Breast epithelium (tissue), 4 donors: ENCODE measurements at places on chromosomes 7 and 10. TPM values are rescaled to one million over a fixed set of nuclear protein-coding genes. Genes with fewer than 3 reads are reported as not detected.

Gene AKR1D1
- 0.59 TPM for total RNA-seq

GRCh38 chr7:115827305-115828045 lies 203.1 kb downstream of the TFEC start:
- no peak for DNase-seq

Gene GDF2
- total RNA-seq: not detected

Gene EVX1
- total RNA-seq: not detected

Gene CHST15
- 56.4 TPM for total RNA-seq

- DNase-seq: no peak
Measured at GRCh38 chr10:8577686-8578085, 523.2 kb downstream of the GATA3 start.

DNA sequence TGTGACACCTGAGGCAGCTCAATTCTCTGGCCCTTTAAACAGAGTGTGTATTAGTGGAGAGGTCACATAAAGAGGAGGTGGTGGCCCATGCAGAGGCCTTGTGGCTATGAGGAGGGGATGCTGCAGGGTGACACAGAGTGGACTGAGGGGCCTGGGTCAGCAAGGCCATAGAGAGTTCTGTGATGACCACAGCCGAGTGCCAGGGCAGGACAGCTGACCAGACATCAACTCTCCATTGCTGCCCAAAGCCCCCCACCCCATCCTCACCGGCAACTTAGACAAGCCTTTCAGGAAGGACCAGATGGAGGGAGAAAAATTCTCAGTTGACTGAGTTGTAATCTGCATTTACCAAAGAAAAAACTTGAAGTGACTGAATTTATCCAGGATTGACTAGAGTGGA lies 378.1 kb downstream of the RPS24 start:
- DNase-seq: no peak

Gene CPEB3
- total RNA-seq: 5.2 TPM

- no peak for DNase-seq
Measured at GRCh38 chr7:46174196-46174580, 253.1 kb upstream of the IGFBP3 start.

DNA sequence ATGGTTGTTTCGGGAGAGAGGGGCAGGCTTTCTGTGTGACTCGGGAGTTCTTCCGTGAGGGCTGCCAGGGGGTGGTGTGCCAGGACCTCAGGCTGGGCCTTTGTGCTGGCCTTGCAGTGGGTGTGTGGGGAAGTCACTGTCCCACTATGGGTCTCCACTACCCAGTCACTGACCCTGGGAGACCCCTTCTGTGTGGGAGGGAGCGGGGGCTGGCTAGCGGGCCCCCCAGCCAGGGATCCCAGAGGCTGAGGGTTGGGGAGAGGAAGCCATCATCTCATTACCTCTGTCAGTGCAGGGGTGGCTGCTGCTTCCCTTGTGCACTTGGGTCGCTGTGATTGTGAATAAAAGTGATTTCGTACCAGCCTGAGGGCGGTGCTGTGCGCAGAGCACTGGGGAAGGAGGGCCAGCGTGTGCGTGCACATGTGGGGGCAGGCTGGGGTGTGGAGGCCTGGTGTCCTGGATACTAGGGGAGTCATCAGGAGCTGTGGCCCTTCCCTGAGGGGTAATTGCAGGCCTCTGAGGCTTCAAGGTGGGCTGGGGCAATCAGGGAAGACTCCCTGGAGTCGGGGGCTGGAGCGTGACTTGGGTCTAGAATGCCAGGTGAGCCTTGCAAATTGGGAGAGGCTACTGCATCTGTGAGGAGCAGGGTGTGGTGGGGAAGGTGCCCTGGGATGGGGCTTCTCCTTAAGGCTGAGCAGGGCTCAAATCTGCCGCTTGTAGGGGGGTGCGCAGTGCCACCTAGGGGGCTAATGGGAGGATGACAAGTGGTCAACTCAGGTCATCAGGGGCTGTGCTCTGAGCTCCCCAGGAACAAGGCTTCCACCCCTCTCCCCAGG lies 98.9 kb downstream of the NEURL1 start:
- no peak for DNase-seq

DNA sequence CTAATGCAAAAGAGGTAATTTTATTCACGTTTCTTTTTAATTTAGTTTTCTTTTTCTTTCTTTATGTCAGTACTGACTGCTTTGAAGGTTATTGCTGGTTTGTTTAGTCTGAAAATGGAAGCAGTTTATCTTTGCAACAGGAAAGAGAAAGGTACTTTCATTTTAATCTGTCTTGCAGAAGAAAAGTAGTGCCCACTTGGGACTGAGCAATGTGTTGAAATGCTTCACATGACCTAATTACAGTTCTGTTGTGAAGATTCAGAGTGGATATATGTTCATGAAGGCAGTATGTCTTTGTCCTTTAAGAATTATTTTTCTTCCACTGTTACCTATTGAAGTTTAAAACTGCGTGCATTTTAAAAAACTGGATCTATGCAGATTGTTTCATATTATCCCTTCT lies 80.1 kb downstream of the ANKIB1 start:
- DNase-seq: no peak

DNA sequence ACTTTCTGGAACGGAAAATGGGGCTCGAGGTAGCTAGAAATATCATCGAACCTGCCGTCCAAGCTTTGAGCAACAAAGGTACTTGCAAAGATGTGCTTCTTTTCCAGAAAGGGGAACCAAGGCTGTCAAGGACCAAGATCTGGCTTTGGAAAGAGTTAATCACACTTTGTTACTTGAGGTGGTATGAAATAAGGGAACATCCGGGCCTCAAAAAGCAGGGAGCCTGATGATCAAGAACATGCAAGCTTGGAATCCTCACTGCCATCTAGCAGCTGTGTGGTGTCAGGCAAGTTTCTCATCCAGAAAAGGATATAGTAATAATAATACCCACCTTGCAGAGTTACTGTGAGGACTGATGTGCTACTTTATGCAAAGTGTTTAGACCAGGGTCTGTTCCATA lies 329.5 kb downstream of the GRID1 start:
- DNase-seq: no peak

Gene ASIC3
- total RNA-seq: 1.3 TPM

Gene RFC2
- total RNA-seq: 25.6 TPM

Gene C10orf53
- total RNA-seq: not detected

- no peak for DNase-seq
Measured at GRCh38 chr10:114207349-114207748, 28.2 kb downstream of the TDRD1 start.

DNA sequence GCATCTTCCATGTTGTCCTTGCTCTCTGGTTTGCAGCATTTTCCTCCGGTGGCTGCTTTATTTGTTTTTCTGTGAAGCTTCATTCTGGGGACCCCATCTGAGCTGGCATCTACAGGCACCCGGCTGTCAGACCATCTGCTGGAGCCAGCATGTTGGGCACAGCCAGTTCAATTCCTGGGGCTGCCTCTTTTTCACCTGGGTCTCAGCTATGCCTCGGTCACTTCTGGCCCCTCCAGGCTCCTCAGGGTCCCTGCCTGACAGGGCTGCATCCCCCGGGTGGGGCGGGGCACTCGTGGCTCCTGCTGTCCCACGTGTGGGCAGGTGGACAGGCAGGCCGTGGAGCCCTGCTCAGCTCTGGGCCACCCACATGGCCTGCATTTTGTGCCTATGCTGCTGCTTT lies 8.1 kb downstream of the SCART1 start:
- no peak for DNase-seq

- DNase-seq: no peak
Measured at GRCh38 chr7:23261843-23262452, 15.4 kb downstream of the GPNMB start.

GRCh38 chr7:72316148-72316547 lies 96.0 kb downstream of the CALN1 start:
- DNase-seq: no peak

Gene GIMAP1
- total RNA-seq: 6.6 TPM

Gene DOCK1
- total RNA-seq: 50.4 TPM

DNA sequence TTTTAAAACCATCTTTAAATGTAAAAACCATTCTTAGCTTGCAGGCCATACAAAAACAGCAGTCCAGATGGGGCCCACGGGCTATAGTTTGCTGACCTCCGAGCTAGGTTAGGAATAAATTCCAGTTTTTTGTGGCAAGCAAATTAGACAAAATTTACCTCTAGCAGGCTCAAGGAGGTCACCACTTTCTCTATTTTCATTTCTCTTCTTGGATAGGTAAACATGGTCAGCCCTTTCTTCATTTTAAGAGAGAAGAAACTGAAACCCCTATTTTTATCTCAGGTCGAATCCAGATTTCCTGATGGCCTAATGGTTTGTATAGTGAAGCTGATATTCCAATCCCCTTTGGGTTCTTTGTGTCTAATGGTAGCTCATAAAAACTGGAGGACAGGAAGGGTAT lies 10.7 kb downstream of the IKZF5 start:
- DNase-seq: no peak

DNA sequence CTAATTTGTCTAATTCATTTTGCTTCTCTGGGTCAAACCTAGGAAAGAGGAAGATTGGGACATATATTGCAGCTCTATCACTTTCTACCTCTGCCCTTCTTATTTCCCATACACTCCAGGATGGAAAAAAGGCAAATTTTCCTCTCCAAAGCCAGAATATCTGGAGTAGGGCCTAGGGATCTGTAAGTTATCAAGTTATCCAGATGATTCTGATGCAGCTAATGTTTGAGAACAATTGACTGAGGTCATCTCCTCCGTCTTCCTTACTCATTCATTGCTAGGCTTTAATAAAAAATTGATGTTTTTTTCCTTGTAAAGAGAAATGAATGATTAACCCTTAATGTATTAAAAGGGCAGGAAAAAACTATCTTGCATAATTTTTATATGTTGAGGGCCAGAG lies 211.9 kb upstream of the GLI3 start:
- DNase-seq: no peak

GRCh38 chr7:84712374-84713121 lies 474.3 kb downstream of the SEMA3D start:
- DNase-seq: no peak
